Uterus (tissue), 4 donors: ENCODE measurements at places on chromosomes 5 and 9.
A peak's percentile ranks its signal among the peaks of the same experiment; 100 is the strongest.

DNA sequence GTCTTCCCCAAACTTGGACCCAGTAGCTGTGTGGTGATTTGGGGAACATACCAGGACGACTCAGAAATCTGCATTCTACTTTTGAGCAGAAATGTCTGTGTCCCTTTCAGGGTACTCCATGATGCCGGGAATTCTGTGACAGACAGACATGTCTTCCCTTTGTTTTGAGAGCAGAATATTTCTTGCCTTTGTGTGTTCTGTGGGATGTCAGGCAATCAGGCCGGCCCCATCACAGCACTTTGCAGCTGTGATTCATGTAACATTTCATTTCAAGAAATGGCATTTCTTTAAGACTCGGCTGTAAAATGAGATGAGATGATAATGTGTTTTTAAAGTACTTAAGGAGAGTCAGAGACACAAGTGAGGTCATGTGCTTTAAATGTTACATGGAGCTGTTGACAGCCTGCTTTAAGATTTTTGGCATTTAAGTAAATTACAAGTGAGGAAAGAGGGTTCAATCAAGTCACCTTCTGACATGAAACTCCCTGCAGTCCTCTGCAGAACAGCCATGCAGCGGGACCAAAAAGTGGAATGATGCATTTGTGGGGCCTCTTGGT, 98.7 kb downstream of the SLC28A3 start:
- DNase-seq: no peak

- no peak for DNase-seq
Measured at GRCh38 chr9:114225561-114226212, 70.3 kb downstream of the COL27A1 start.

GRCh38 chr5:73066466-73066865, 53.9 kb upstream of the TMEM171 start:
- no peak for DNase-seq

DNA sequence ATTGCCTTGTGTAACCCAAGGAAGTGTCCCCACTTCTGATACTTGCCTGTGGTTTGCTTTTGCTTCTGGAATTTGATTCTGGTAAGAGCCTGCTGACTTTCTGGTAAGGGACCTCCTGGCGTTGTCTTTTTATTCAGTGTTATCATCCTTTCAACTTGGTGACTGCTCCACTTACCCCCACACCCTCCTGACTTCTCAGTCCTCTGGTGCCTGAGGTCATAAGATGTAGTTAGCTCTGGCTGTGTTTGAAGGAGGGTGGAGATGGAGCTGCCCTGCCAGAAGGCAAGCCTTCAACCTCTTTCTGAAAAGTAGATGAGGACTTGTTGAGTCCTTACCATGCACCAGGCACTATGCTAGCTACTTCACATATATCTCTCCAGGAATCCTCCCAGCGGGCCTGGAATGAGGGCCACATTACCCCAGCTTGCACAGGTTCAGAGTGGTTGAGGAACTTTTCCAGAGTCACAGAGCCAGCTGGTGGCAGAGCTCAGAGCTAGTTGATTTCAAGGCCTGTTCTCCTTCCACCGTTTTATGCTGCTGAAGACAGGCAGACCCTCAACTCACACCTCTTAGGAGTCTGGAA, 45.2 kb upstream of the PITX1 start:
- no peak for DNase-seq

GRCh38 chr5:68435611-68436010, 220.1 kb downstream of the PIK3R1 start:
- DNase-seq: no peak

- DNase-seq: no peak
Measured at GRCh38 chr5:81534441-81534840, 140.5 kb upstream of the ACOT12 start.

DNA sequence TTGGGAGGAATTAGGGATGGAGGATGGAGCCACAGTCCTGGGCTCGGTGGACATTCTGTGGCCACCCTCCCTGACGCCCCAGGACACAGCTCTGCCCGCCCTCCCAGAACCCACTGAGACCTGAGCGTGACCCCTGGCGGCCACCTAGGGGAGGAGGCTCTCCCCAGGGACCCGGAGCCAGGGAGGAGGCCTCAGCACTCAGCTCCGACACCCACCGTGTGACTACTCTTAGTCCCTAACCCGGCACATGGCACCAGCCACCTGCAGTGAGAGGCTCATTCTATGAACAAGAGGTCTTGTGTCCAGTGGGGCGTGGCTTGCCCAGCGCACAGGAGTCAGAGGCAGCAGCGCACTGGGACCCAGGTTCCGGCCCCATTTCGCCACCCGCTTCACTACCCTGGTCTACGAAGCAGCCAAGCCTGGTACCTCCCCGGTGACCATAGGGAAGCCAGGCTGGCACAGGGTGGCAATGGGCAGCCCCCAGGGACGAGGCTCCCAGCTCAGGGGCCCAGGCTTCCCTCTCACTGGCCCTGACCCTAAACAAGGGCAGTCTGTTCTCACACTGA, 10.2 kb downstream of the SARDH start:
- DNase-seq: no peak

GRCh38 chr9:21060919-21061561, 16.7 kb downstream of the IFNB1 start:
- DNase-seq: no peak

- peak; percentile 45 for DNase-seq
Measured at GRCh38 chr5:135551593-135552447, 16.1 kb upstream of the NEUROG1 start.

- DNase-seq: no peak
Measured at GRCh38 chr5:21212026-21212425, 1224.0 kb upstream of the CDH18 start.

DNA sequence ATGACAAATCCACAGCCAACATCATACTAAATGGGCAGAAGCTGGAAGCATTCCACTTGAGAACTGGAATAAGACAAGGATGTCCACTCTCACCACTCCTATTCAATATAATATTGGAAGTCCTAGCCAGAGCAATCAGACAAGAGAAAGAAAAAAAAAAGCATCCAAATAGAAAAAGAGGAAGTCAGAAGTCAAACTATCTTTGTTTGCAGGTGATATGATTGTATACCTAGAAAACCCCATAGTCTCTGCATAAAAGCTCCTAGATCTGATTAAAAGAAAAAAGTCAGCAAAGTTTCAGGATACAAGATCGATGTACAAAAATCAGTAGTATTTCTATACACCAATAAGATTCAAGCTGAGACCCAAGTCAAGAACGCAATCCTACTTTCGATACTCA, 66.1 kb downstream of the OSMR start:
- DNase-seq: no peak

DNA sequence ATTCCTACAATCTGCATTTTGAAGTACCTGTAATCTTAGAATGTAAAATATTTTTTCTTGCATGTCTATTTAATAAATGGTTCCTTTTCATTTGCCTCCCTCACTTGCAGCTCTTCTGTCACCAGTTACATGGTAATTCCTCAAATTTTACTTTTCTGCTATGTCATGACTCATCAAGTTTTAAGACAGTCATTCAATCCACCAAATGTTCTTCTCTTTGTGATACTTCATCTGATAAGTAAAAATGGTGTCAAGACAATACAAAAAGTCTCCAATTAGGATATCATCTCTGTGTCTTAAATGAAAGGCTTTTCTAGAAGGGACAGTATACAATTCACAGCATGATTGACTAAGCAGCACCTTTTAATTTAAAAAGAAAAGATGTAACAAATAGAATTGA, 104.9 kb upstream of the FTMT start:
- DNase-seq: no peak
